Temporal lobe (tissue), 4 donors: ENCODE measurements at places on chromosomes 7 and 10. TPM values are rescaled to one million over a fixed set of nuclear protein-coding genes. Genes with fewer than 3 reads are reported as not detected.

The ITIH2 gene
- total RNA-seq: 8.4 TPM

The KLLN gene
- 0.49 TPM for total RNA-seq

The PDZD7 gene
- 3.2 TPM for total RNA-seq

The WDFY4 gene
- 0.49 TPM for total RNA-seq

The SPOCK2 gene
- 25.8 TPM for total RNA-seq

The HOXA5 gene
- total RNA-seq: not detected

The UFSP1 gene
- 2.2 TPM for total RNA-seq

The POM121C gene
- total RNA-seq: 12.5 TPM

The BET1 gene
- total RNA-seq: 16.5 TPM

The CRHR2 gene
- total RNA-seq: 0.98 TPM

The PNLIPRP3 gene
- total RNA-seq: not detected

The PRSS37 gene
- total RNA-seq: not detected

The PSD gene
- total RNA-seq: 99.6 TPM

The TEX36 gene
- total RNA-seq: not detected

The LIPN gene
- total RNA-seq: 0.25 TPM
